ENCODE measurements at places on chromosomes 2 and 18.
A peak's percentile ranks its signal among the peaks of the same experiment; 100 is the strongest.

DNA sequence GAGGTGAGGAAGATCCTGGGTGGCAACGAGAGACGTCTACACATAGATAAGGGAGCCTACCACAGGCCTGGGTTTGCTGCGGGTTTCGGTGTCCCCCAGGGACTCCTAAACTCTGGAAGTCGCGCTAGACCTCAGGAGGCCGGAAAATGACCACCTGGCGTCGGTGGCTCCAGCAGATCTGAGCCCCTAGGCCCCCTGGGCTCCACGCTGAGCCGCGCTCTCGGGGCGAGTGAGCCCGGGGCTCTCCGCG is 987 bp upstream of the DLX1 start:
- no peak for DNase-seq

- no peak for DNase-seq
Observed at GRCh38 chr2:131572175-131572574, 44.5 kb downstream of the CCDC74A start.

DNA sequence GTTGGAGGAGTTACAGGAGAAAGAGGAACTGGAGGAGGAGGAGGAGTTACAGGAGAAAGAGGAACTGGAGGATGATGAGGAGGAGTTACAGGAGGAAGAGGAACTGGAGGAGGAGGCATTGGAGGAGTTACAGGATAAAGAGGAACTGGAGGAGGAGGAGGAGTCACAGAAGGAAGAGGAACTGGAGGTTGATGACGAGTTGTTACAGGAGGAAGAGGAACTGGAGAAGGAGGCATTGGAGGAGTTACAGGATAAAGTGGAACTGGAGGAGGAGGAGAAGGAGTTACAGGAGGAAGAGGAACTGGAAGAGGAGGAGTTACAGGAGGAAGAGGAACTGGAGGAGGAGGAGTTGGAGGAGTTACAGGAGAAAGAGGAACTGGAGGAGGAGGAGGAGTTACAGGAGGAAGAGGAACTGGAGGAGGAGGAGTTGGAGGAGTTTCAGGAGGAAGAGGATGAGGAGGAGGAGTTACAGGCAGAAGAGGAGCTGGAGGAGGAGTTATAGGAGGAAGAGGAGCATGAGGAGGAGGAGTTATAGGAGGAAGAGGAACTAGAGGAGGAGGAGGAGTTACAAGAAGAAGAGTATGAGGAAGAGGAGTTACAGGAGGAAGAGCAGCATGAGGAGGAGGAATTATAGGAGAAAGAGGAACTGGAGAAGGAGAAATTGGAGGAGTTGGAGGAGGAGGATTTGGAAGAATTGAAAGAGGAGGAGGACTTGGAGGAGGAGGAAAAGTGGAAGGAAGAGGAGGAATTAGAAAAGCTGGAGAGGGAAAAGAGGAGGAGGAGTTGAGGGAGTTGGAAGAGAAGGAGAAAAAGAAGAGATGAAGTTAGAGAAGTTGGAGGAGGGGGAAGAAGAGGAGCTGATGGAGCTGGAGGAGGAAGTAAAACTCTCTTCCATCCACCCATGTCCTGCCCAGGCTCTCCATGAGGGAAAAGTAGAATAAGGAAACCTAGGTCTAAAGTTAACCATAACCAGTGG is 37.2 kb downstream of the CLASP1 start:
- no peak for DNase-seq

DNA sequence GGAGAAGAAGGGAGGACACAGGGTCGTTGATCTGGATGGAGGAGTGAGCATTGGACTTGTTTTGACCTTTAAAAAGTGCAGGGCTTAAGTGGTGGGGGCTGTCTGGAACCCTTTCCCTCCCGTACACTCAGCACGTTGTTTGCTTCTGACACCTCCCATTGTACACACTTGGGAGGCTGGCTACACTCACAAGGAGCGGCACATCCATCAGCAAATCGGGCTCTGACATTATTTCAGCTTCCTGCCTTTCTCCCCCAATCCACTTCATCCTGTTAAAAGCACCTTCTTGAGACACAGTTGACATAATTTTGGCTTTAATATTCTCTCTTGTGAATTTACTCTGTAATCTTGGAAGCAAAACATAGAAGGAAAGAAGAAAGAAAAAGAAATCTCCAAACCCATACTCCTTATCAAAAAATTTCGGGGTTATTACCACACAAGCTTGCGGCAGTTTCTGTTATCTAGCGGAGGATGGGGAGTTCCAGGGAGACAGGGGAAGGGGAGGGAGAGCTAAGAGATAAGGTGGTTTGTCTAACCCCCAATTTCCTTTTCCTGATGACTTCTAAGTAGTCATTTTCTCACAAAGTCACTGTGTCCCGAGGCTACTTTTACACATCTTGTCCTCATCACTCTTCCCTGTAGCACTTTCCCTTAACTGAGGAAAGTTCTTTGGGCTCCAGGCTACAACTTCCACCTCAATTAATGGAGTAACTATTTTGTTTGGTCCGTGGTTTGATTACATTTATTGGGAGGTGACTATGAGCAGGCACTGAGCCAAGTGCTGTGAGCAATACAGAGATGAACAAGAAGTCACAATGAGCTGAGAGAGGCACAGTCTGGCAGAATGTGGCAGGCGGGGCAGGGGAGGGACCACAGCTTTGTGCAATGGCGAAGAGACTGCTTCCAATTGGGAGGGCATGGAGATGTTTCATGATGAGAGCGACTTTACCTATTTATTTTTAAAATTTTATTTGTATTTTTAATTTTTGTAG is 240.1 kb upstream of the MEX3C start:
- no peak for DNase-seq

DNA sequence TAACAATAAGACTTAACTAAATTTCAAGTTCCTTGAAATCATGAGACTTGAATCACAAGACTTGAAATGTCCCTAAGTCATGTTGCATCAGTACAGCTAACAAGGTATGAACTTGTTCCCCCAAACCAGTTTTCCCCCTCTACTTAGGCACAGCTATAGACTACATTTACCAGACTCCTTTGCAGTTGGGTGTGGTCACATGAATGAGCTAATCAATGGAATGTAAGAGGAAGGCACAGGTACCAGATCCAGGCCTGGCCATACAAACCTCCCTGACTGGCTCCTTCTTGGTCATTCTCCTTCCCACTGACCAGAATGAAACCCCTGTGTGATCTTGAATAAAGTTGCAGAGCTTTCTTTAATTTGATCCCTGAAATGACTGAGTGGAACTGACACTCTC is 77.8 kb downstream of the DNER start:
- DNase-seq: no peak

GRCh38 chr2:127598711-127599110 is 47.2 kb upstream of the GPR17 start:
- no peak for DNase-seq

GRCh38 chr2:185807351-185807750 is 68.7 kb downstream of the FSIP2 start:
- DNase-seq: no peak

- no peak for DNase-seq
Observed at GRCh38 chr2:10297191-10297830, 5.4 kb upstream of the HPCAL1 start.

DNA sequence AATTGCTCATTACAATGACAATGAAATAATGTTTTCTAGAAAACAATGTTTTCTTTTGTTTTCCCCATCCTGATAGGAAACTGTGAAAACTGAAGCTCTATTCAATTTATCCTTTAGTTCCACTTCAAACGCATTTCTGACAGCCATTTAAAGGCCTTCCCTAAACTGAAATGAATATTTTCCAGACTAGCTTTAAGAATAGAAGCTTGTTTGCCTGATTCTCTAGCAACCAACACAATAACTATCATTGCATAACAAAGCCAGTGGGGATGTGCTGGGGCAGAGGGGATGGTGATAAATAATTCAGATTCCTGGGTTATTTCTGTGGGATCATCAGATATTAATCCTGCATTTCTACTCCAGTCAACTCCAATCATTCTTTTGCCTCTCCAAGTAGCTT is 427.1 kb downstream of the RND3 start:
- no peak for DNase-seq

- no peak for DNase-seq
Observed at GRCh38 chr2:229401171-229401865, 130.2 kb upstream of the PID1 start.

GRCh38 chr2:28661589-28662001 is 90.0 kb upstream of the PPP1CB start:
- no peak for DNase-seq

GRCh38 chr2:1923541-1923940 is 179.2 kb upstream of the PXDN start:
- DNase-seq: no peak

- peak; percentile 22 for DNase-seq
Observed at GRCh38 chr2:198657512-198658121, 800.1 kb downstream of the SATB2 start.

DNA sequence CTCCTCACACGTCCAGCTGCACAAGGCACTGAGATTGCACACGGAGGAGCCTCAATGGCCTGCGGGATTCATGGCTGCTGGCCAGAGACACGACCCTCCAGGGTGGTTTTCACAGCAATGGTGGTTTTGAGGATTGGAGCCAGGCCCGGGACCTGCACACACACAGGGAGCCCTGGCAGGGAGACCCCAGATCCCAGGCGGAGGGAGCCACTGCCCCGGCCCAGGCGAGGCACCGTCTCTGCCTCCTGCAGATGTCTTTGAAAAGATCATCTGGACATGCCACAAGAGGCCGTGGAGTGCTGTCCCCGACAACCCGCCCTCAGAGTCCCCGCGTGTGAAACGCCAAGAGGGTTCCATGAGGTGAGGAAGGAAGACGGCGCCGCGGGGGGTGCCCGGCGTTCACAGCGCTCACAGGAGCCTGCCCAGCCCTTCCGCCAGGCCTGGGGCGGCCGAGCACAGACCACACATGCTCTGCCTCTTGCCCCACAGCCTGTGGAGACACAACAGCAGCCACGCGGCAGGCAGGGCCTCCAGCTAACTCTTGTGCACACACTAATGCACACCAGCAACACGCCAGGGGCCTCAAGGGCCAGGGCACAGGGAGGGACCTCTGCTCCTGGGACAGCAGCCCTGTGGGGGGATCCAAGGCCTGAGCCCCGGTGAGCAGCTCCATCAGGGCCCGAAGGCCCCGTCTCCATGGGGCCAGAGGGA is 72.8 kb upstream of the CTDP1 start:
- no peak for DNase-seq

DNA sequence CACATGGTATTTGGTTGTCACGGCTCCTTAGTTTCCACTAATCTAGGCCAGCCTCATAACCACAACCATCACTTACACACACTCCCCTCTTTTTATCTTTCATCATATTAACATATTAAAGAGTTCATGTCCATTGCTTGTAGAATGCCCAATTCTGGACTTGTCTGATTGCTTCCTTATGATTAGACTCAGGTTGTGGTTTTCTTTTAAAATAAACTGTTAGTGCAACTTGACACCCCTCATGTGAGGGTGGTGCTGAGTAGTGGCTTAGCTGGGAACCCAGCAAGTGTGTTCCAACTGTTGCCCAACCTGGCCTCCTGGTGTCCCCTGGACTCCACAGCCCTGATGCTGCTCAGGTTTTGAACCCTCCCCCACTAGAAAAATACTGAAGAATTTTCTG is 20.1 kb upstream of the CD207 start:
- no peak for DNase-seq

GRCh38 chr2:1755436-1756191 is 11.3 kb upstream of the PXDN start:
- DNase-seq: no peak

GRCh38 chr18:69948919-69949537 is 1.4 kb upstream of the CD226 start:
- DNase-seq: peak; percentile 83

- DNase-seq: no peak
Observed at GRCh38 chr2:45672138-45672537, 20.7 kb downstream of the PRKCE start.

DNA sequence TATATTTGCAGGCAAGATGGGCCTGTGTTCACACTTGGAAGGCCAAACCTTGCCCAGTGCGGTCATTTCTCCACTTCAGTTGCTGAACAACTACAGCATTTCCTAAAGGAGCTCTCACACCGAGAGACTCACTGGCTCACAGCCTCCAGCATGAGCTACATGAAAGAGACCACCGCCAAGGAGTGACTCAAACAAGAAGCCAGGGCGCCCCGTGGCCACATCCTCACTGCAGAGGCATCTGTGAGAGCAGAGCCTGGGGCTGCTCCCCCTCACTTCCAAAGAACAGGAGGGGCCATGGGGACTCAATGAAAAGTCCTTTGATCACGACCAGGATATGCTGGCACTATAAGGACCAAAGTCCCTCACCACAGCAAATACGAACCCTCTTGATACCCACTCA is 50.0 kb downstream of the TMEM163 start:
- peak; percentile 95 for DNase-seq

DNA sequence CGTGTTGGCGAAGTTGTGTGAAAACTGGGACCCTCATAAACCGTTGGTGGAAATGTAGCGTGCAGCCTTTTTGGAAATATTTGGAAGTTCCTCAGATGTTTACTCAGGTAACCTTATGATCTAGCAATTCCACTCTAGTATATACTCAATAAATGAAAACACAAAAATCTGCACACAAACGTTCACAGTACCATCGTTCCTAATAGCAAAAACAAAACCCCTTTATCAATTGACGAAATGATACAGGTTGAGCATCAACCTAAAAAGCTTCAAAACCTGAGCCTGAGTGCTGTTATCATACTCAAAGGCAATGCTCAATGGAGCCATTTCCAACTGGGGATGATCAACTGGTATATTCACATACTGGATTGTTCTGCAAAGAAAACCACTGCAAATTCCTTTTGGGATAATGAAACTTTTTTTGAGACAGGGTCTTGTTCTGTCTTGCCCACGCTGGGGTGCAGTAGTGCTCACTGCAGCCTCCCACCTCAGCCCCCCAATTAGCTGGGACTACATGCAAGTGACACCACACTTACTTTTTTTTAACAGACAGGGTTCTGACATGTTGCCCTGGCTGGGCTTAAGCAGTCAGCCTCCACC is 777 bp upstream of the C18orf32 start:
- peak; percentile 13 for DNase-seq

DNA sequence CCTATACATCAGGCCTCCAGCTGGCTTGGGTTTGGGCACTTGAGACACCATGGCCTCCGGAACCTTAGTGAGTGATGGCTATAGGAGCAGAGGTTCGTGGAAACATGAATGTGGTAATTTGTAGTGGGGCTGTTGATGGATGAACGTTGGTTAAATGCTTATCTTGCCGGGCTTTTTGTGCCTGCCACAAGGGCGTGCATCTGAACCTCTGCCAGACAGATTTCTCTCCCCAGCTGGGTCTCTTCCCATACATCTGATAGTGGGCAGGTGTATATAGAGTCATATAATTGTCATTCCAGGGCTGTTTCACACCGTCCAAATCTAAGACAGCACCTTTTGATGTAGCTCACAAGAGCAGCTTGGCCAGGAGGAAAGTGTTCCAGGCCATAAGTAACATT is 14.7 kb downstream of the LAMA3 start:
- DNase-seq: no peak

DNA sequence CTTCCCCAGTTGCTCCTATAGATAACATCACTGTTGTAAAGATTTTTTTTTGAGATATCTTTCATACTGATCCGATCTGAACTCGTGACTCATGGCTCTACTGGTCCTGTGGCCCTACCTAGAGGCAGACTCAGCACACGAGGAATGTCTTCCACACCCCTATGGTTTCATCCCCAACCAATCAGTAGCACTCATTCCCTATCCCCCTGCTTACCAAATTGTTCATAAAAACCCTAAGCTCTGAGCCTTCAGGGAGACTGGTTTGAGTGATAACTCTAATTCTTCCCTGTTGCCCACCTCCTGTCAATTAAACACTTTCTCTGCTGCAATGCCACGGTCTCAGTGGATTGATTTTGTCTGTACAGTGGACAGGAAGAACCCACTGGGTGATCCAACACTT is 4.2 kb upstream of the SAP130 start:
- no peak for DNase-seq

Measured in activated CD8-positive, alpha-beta T cell treated with anti-CD3 and anti-CD28 coated beads for 36 hours (primary cell).